NCI-H2029 (cell line): ENCODE measurements at places on chromosomes 13 and 19.

- no peak for DNase-seq
Measured at GRCh38 chr13:83183439-83184149, 698.7 kb downstream of the SLITRK1 start.

GRCh38 chr13:89221557-89222158 is 1550.5 kb downstream of the SLITRK5 start:
- no peak for DNase-seq

DNA sequence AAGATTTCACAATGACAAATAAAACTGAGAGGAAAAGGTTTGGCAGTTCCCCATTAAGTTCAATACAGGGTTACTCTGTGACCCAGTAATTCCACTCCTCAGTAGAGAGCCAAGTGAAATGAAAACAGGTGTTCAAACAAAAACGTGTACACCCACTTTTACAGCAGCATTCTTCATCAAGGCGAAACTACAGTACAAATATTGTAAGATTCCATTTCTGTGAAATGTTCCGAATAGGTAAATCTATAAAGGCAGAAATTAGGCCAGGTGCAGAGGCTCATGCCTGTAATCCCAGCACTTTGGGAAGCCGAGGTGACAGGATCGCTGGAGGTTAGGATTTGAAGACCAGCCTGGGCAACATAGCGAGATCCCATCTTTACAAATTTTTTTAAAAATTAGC is 8.9 kb upstream of the GDF15 start:
- DNase-seq, result no peak

GRCh38 chr13:99467764-99468163 is 33.5 kb upstream of the TM9SF2 start:
- DNase-seq, result no peak

DNA sequence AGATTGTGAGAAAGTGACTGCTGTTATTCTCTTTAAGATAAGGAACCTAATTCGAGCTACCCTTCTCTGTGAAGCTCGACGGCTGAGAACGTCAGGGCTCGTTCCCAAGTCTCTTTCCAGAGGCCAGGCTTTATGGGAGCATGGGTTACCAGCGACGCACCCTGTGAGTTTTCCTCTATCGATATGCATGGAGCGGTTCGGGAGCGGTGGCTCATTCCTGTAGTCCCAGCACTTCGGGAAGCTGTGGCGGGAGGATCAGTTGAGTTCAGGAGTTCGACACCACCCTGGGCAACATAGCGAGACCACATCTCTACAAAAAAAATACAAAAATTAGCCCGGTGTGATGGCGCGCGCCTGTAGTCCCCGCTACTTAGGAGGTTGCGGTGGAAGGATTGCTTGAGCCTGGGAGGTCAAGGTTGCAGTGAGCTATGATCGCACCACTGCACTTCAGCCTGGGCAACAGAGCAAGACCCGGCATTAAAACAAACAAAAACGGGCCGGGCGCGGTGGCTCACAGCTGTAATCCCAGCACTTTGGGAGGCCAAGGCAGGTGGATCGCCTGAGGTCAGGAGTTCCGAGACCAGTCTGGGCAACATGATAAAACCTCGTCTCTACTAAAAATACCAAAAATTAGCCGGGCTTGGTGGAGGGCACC is 681 bp upstream of the ZNF606 start:
- DNase-seq, result no peak
